ENCODE measurements at places on chromosomes 2 and 18.

- no peak for ATAC-seq
These were observed 330.6 kb upstream of the PIK3C3 start for GRCh38 chr18:41624460-41624859.

DNA sequence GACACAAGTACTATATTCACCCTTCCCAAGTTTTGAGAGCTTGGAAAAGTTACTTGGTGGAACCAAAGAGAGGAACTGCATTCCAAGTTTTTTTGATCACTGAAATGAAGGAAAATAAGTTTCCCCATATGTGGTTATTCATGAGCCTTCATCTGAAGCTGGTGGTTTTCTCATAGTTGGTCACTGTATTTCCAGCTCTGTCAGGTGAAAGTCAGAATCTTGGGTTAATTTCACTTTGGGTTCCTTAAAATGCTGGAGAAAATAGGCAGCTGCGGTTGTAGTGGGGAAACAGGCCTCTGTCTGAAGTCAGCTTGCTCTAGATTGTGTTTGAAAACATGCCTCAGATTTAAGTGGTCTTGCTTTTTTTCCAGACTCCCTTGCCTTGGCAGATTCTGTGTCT lies 200.5 kb downstream of the HRH4 start:
- no peak for ATAC-seq

DNA sequence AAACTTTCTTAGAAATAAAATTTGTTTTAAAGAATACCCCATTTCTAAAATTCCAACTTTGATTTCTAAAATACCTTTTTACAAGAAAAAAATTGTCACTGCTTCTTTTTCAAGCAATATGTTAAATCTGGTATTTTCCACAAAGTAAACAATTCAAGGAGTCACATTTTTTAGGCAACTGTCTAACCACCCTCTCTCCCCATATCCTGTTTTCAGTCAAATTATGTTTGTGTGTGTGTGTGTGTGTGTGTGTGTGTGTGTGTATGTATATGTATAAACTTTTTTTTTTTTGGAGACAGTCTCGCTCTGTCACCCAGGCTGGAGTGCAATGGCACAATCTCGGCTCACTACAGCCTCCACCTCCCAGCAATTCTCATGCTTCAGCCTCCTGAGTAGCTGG lies 59.3 kb downstream of the ADNP2 start:
- ATAC-seq, result no peak

DNA sequence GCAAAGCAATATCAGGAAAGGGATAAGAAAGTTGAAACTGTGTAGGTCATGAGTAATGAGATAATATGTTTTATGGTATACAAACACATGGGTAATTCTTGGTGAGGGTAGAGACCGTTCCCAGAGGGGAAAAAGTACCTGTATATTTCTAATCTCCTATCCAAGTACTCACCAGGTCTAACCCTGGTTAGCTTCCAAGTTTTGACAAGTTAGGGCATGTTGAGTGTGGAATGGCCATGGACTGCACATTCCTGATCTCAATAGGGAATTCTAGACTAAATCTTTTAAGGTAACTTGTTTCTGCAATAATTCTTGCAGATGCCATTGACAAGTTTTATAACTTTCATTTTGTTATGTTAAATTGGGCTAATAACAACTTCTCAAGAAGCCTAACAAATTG lies 216.6 kb downstream of the SPAG16 start:
- no peak for ATAC-seq

DNA sequence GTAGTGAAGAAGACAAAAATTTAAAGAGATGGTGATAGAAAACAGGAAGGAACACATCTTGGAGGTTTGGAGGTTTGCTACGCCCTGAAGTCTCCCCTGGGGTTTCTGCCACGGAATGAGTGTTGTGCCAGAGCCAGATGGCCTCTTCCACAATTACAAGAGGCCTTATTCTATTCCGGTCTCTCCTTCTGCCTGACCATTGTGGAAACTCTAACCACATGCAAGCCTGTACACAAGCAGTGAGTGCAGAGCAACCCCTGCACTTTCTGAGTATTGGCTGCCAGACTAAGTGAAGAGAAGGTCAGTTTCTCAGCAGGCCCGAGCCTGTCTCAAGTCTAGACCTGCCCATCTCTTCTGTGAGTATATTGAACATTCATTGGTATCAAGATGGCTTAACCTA lies 22.7 kb upstream of the MYO1B start:
- ATAC-seq, result no peak

DNA sequence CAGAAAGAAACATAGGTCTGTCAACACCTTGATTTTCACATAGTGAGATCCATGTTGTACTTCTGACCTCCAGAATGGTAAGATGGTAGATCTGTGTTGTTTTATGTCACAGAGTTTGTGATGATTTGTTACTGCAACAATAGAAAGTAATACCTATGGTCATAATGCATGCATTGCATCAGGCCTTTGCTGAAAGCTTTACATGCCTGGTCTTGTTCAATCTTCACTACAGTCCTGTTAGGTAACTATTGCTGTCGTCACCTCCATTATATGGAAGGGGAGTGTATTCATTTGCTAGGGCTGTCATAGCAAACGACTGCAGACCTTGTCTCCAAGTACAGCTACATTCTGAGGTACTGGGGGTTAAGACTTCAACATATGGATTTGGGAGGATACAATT lies 243.5 kb downstream of the ANAPC1 start:
- no peak for ATAC-seq

DNA sequence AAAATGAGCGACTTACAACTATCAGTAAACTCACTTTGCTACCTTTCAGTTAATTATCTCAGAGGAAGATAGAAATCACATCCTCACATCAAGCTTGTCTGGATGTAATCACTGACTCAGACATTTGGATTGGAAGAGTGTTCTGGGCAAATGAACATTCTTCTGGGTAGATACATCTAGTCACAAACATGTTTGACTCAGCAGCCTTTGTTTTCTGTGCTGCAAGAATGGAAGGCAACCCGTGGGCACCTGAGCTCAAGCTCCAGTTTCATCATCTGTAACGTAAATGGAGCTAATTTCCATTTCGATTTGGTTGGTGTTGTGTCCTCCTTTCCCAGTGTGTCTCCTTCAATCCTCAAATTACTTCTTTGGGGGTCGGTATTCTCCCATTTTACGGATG lies 58.5 kb downstream of the ACAA2 start:
- ATAC-seq, result peak; percentile 18

GRCh38 chr2:19685731-19686130 lies 216.1 kb downstream of the TTC32 start:
- no peak for ATAC-seq

- ATAC-seq, result no peak
These were observed 10.8 kb downstream of the NFE2L2 start for GRCh38 chr2:177253704-177254103.

DNA sequence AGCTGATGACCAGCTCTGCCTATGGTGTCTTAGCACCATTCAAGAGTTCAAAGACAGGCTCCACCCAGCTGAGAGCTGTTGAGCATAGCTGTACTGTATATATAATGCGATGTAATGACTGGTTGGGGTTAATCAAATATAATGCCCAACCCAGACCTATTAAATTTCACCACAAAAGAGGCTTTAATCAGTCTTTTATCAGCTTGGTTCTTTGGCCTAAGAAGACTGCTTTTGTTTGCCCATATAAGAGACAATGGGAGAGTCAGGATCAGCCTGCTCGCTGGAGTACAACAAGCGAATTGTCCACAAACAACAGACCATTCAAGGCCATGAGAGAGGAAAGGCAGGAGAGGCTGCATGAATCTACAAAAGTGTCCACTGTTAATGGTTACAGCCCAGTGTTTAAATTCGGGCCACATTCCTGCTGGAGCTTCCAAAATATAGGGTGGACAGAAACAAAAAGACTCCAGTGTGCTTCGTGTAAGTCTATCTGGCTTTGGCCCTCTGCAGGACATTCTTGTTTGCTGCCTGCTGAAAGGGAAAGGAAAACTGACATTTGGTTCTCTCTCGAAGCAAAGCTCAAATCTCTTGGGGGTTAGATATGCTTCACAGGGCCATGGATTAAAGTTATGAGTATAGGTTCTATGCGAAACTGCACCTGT lies 299.0 kb upstream of the FBXO11 start:
- ATAC-seq, result no peak
